Liver (tissue), 10 donors: ENCODE measurements at places on chromosomes 1 and 21. TPM values are rescaled to one million over a fixed set of nuclear protein-coding genes. Genes with fewer than 3 reads are reported as not detected.
A peak's percentile ranks its signal among the peaks of the same experiment; 100 is the strongest.

The MPL gene
- polyA plus RNA-seq = 0.03 TPM

DNA sequence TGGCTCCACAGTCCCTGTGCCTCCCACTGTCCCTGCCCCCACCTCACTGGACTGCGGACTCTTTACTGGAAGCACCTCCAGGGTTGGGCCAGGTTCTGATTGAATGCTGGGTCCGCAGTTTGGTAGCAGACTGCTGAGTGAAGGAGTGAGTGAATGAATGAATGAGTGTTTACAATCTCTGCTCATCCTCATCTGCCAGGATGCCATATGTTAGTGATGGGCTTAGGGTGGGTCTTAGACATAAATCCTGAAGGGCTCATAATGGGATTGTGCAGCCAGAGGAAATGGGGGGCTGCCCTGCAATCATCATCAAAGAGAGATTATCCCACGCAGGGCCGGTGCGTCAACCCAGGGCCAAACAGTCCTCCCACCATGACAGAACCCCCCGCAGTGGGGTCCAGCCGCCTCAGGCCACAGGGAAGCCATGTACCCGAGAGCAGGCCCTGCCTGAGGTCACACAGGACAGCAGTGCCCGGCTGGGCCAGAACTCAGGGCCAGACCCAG, 26.1 kb downstream of the SLC1A7 start:
- peaks cover 13% of the 10 kb centered on the region for H3K4me1 ChIP-seq
- H3K27ac ChIP-seq = no peak overlapping the region
- no peaks in the 10 kb centered on the region for H3K36me3 ChIP-seq
- no peaks in the 10 kb centered on the region for H3K27me3 ChIP-seq

GRCh38 chr1:225479996-225480720, 52.3 kb upstream of the LBR start:
- peaks cover 1% of the 10 kb centered on the region for H3K4me1 ChIP-seq
- no peak overlapping the region for H3K4me3 ChIP-seq
- H3K36me3 ChIP-seq = no peaks in the 10 kb centered on the region
- no peak for DNase-seq
- H3K27ac ChIP-seq = no peak overlapping the region
- no peaks in the 10 kb centered on the region for H3K27me3 ChIP-seq

The TMEM39B gene
- 8.1 TPM for polyA plus RNA-seq

DNA sequence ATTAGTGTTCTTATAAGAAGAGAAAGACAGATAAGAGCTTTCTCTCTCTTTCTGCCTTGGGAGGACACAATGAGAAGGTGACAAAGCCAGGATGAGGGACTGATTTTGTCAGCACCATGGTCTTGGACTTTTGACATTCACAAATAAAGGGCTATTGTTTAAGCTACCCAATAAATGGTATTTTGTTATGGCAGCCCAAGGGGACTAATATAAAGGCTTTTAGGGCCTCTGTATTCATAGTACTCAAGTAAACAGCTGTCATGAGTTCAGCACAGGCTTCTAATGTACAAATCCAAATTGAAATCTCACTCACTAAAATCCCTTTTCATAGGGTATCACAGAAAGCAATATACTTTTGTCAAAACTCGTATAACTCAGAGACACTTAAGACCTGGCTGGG, 242.7 kb downstream of the FAF1 start:
- H3K36me3 ChIP-seq = no peaks in the 10 kb centered on the region
- no peaks in the 10 kb centered on the region for H3K27me3 ChIP-seq
- H3K4me1 ChIP-seq = no peaks in the 10 kb centered on the region
- no peak for DNase-seq

The PATJ gene
- polyA plus RNA-seq = 5.7 TPM

GRCh38 chr1:46401964-46402626, 8.0 kb downstream of the FAAH start:
- DNase-seq = peak; percentile 42
- peaks cover 12% of the 10 kb centered on the region for H3K4me1 ChIP-seq
- peak overlapping the region; percentile 1 for H3K27ac ChIP-seq
- H3K4me3 ChIP-seq = no peak overlapping the region
- no peaks in the 10 kb centered on the region for H3K27me3 ChIP-seq

The SERTAD4 gene
- 0.02 TPM for polyA plus RNA-seq

DNA sequence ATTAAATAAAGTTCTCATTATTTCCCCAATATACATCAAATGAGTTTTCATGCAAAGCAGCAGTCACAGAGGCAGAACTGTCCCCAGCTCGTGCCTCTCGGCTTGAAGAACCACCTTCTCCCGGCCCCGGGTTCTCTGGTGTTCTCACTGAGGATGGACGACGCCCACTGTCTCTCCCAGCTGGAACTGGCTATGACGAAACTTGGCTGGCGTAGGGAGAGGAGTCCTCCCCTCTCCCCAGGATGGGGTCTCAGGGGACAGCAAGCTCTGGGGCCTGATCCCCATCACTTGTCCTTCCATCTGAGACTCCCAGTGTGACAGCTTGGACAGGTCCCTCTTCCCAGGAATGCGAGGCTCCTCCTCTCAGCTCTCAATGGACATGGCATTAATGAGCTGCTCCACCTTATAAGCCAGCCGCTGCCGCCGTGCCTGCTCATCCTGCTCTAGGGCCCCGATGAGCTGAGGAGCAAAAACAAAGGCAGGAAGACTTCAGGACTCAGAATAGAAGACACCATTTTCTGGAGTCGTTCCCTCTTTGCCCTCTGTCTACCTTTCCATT, 116.0 kb upstream of the CD34 start:
- no peak overlapping the region for H3K27ac ChIP-seq
- no peak for DNase-seq
- H3K36me3 ChIP-seq = peaks cover 8% of the 10 kb centered on the region
- no peaks in the 10 kb centered on the region for H3K4me1 ChIP-seq

The PRELP gene
- polyA plus RNA-seq = 5.8 TPM

- DNase-seq = no peak
- H3K4me3 ChIP-seq = no peak overlapping the region
- H3K27me3 ChIP-seq = peaks cover 6% of the 10 kb centered on the region
- H3K36me3 ChIP-seq = no peaks in the 10 kb centered on the region
These were observed 17.9 kb upstream of the TTC34 start for GRCh38 chr1:2819429-2819828.

The EXTL1 gene
- not detected for polyA plus RNA-seq

The TMPRSS3 gene
- not detected for polyA plus RNA-seq

The FAM76A gene
- 5.6 TPM for polyA plus RNA-seq

GRCh38 chr1:160993544-160994193, 27.3 kb downstream of the F11R start:
- no peaks in the 10 kb centered on the region for H3K27me3 ChIP-seq

DNA sequence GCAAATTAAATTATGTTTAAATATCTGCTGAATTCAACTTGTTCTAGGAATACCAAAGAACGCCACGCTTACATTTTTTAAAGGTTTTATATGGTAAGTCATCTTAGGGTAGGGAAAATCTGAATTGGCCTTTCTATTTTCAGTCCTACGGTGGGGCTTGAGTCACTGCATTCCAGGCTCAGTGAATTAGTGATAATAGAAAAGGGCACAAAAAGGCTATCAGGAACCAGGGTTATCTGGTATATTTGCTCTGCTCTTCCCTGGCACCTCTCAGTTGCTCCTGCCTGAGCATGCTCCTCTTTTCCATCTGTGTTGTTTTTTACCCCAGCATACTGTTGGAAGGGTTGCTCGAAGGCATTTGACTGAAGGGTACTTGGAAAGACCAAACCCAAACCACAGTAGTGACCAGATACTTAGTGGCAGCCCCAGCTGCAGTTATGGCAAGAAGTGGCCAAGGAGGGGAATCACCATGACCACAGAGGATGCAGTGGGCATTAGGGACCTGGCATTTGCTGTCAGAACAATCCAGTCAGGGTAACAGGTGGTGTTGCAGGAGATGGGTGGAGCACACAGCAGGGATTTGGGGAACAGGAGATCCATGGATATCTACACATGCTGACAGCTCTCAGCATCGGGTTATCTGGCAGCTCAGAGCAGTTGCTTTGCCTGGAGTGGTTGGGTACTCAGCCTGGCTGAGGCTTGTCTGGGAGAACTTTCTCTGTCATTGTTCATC, 2.3 kb downstream of the OVAAL start:
- no peaks in the 10 kb centered on the region for H3K36me3 ChIP-seq
- no peaks in the 10 kb centered on the region for H3K4me1 ChIP-seq
- H3K27ac ChIP-seq = no peak overlapping the region
- H3K4me3 ChIP-seq = no peak overlapping the region

GRCh38 chr1:153403421-153404085, 12.7 kb upstream of the S100A8 start:
- no peak overlapping the region for H3K4me3 ChIP-seq
- H3K27me3 ChIP-seq = no peaks in the 10 kb centered on the region
- peak; percentile 3 for DNase-seq
- no peak overlapping the region for H3K27ac ChIP-seq
- H3K36me3 ChIP-seq = no peaks in the 10 kb centered on the region
- H3K4me1 ChIP-seq = no peaks in the 10 kb centered on the region

The DYNLT5 gene
- polyA plus RNA-seq = 1.8 TPM

- H3K36me3 ChIP-seq = no peaks in the 10 kb centered on the region
- H3K4me3 ChIP-seq = no peak overlapping the region
- H3K4me1 ChIP-seq = peaks cover 7% of the 10 kb centered on the region
- no peaks in the 10 kb centered on the region for H3K27me3 ChIP-seq
- DNase-seq = no peak
- no peak overlapping the region for H3K27ac ChIP-seq
These were observed 16.4 kb downstream of the TCEANC2 start for GRCh38 chr1:54069791-54070170.

DNA sequence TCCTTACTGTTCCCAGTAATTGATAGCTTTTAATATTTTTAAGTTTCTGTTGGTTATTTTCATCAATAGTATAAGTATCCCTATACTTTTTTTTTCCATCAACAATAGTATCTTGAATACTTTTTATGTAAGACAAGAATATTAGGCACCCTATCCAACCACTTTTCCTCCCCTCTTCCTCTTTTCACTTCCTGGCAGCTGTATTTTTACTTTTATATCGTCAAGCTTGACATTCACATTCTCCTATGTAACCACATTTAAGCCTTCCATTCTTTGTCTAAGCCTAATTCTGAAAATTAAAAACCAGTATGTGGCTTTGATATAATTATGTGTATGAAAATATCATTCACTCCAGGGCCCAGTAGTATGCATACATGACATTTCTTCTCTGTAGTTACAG, 9.3 kb downstream of the TMEM39B start:
- no peaks in the 10 kb centered on the region for H3K27me3 ChIP-seq
- H3K4me3 ChIP-seq = no peak overlapping the region
- DNase-seq = no peak
- H3K27ac ChIP-seq = no peak overlapping the region

DNA sequence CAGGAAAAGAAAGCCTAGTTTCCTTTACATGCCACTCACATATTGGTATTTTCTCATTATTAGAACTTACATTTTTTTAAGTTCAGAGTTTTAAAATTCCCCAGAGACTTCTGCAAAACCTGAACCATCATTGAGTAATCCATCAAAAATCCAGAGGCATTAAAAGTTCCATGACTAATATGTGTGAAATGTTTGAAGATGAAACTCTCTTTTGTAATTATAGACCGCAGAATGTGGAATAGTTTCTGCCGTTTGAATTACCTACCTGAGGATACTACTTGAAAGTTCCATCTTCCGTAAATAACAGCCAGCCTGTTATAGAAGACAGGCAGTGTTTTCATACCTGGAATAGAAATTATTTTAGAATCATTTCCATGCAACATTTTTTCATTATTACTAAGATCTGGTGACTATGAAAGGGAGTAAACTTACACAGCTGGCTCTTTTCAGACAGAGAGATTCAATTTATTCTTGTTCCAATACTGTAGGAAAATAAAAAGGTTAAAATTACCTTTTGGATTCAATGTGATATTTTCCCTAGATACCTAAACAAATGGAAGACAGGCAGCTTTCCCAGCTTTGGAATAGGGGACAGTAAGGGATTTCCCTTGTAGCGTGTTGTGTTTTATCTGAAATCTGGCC, 131.4 kb downstream of the ST6GALNAC5 start:
- H3K4me3 ChIP-seq = no peak overlapping the region
- no peaks in the 10 kb centered on the region for H3K4me1 ChIP-seq
- no peak overlapping the region for H3K27ac ChIP-seq

DNA sequence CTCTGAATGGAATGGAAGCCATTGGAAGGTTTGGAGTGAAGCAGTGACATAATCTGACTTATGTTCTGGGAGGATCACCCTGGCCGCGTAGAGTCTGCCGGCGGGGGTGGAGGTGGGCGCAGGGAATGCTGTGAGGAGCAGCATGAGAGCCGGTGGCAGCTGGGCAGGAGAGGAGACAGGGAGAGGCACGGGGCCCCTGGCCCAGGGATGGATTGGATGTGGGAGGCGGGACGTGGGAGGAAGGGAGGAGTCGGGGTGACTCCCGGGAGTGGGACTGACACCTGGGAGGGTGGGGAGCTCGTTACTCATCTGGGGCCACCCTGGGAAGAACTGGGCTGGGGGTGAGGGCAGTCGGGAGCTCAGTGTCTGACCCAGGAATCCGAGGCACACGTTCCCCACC, 10.4 kb upstream of the KCNAB2 start:
- H3K4me1 ChIP-seq = no peaks in the 10 kb centered on the region
- DNase-seq = no peak
- no peak overlapping the region for H3K4me3 ChIP-seq
- no peak overlapping the region for H3K27ac ChIP-seq
- no peaks in the 10 kb centered on the region for H3K36me3 ChIP-seq
- no peaks in the 10 kb centered on the region for H3K27me3 ChIP-seq

DNA sequence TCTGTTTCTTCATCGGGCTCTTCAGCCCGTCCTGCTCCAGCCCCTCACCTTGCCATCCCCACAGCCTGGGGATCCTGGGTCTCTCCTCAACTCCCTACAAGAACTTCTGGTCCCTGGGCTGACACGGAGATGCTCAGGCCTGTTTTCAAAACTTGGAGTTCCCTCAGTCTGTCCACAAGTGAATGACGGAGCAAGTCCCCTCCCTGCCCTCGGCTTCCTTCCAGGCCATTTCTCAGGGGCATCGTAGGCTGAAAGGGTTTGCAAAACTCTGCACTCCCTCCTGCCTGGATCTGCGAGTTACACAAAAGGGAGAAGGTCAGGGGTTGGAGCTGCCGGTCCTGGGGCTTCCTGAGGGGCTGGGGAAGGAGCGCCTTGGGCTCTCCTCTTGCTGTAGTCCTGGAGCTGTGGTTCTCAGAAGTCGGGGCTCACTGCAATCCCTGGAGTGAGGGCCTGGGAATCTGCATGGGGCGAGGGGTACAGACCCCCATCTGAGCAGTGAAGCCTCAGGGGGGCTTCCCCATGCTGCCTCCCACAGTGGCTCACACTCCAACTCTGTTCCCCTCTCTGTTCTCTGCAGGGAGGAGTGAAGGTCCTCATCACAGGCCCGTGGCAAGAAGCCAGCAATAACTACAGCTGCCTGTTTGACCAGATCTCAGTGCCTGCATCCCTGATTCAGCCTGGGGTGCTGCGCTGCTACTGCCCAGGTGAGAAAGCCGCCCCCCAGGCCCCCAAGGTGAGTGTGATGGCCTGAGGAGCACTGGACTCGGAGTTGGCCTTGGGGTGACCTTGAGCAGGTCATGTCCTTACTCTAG, 100.6 kb upstream of the VAMP3 start:
- DNase-seq = no peak
- H3K27ac ChIP-seq = no peak overlapping the region
- peaks cover 2% of the 10 kb centered on the region for H3K4me1 ChIP-seq
- H3K27me3 ChIP-seq = no peaks in the 10 kb centered on the region

GRCh38 chr1:81305997-81306452, 494.7 kb upstream of the ADGRL2 start:
- DNase-seq = peak; percentile 33
- no peaks in the 10 kb centered on the region for H3K27me3 ChIP-seq
